ENCODE measurements at places on chromosomes 6 and 20.

GRCh38 chr6:158068156-158068892, 86.7 kb downstream of the SYNJ2 start:
- no peak overlapping the region for H3K4me3 ChIP-seq
- peaks cover 60% of the 10 kb centered on the region for H3K36me3 ChIP-seq
- DNase-seq, result no peak
- H3K4me1 ChIP-seq, result no peaks in the 10 kb centered on the region
- no peak overlapping the region for H3K27ac ChIP-seq

DNA sequence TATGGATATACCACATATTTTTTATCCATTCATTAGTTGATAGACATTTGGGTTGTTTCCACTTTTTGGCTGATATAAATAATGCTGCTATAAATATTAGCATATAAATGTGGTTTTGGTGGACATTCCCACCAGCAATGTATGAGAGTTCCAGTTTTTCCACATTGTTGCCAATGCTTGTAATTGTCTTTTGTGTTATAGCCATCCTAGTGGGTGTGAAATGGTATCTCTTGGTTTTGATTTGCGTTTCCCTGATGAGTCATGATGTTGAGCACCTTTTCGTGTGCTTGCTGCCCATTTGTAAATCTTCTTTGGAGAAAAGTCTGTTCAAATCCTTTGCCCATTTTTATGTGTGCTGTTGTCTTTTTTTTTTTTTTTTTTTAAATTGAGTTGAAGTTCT, 54.4 kb downstream of the DHX35 start:
- H3K36me3 ChIP-seq, result peaks cover 22% of the 10 kb centered on the region
- no peak overlapping the region for H3K27ac ChIP-seq
- H3K4me3 ChIP-seq, result no peak overlapping the region
- H3K27me3 ChIP-seq, result no peaks in the 10 kb centered on the region

GRCh38 chr20:64038565-64039292, 2.7 kb downstream of the C20orf204 start:
- peak; percentile 52 for DNase-seq
- peak overlapping the region; percentile 35 for H3K27ac ChIP-seq
- peaks cover 4% of the 10 kb centered on the region for H3K36me3 ChIP-seq
- peaks cover 79% of the 10 kb centered on the region for H3K4me1 ChIP-seq
- peak overlapping the region; percentile 66 for H3K4me3 ChIP-seq
- H3K27me3 ChIP-seq, result no peaks in the 10 kb centered on the region

DNA sequence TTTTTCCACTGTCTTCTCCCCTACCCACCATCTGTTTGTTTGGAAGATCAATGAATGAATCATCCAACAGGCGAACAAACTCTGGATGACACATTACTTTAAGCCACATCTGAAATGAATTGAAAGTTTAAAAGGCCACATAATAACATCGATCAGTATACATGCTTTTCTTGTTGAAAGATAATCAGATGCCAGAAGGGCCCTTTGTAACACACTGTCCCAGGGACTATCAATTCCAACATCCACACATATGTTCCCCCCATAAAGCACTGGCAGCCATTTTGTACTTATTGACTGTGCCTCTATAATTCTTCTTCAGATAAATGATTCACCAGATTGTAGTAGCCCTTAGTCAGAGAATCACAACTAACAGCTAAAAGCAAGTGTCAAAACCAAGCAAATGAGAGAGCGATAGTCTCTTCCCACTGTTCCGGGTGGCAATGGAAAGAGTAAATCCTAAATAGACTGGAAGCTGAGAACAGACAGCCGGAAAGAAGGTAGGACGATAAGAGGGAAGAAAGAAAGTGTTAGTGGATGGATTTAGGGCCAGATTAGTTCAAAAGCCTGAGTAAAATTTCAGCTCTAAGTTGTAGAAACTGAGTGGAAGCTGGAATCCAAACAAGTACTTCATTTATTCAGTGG, 184.9 kb upstream of the TENT5A start:
- no peak overlapping the region for H3K4me3 ChIP-seq
- H3K27me3 ChIP-seq, result no peaks in the 10 kb centered on the region
- no peak overlapping the region for H3K27ac ChIP-seq

GRCh38 chr6:52568320-52568719, 8.5 kb downstream of the TRAM2 start:
- DNase-seq, result no peak
- H3K27me3 ChIP-seq, result no peaks in the 10 kb centered on the region
- H3K4me3 ChIP-seq, result no peak overlapping the region
- H3K36me3 ChIP-seq, result no peaks in the 10 kb centered on the region
- no peak overlapping the region for H3K27ac ChIP-seq

DNA sequence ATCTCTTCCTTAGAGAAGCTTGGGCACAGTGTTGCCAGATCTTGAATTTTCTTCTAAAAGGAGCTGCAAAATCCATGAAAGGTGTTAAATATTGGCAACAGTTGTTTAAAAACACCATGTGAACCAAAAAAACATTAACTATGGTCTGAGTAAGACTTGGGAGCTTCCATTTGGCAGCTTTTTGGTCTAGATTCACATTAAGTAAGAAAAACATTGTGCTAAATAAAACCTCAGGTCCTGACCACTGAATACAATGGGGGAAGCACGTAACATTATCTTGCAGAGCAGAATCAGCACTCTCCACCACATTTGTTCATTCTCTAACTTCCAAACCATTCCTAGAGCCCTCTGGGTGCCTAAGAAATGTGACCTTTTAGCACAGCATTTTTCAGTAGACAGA, 437.6 kb upstream of the PLCB4 start:
- no peak overlapping the region for H3K27ac ChIP-seq
- no peaks in the 10 kb centered on the region for H3K36me3 ChIP-seq

- H3K4me1 ChIP-seq, result no peaks in the 10 kb centered on the region
- no peaks in the 10 kb centered on the region for H3K36me3 ChIP-seq
- H3K27ac ChIP-seq, result no peak overlapping the region
- DNase-seq, result no peak
- no peak overlapping the region for H3K4me3 ChIP-seq
Measured at GRCh38 chr20:58003525-58003924, 224.9 kb downstream of the ANKRD60 start.

DNA sequence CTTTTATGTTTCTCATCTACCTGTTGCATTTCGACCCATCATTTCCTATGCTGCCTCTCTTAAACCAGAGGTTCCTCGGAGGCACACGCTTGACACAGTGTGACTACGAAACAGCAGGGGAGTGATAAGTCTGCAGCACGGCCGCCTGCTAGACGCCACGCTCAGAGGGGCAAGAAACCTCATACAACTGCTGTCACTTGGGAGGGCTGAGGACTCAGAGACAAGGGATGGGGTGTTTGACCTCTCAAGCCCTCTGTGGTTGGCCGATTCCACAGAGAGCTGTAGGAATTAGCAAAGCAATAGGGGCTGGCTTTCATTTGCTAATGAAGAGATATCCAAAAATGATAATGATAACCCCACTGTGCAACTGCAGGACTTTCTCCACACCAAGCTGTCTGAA, 372.5 kb downstream of the ZFAND3 start:
- no peak overlapping the region for H3K4me3 ChIP-seq
- H3K27me3 ChIP-seq, result no peaks in the 10 kb centered on the region
- no peak for DNase-seq
- no peak overlapping the region for H3K27ac ChIP-seq
- peaks cover 7% of the 10 kb centered on the region for H3K36me3 ChIP-seq

DNA sequence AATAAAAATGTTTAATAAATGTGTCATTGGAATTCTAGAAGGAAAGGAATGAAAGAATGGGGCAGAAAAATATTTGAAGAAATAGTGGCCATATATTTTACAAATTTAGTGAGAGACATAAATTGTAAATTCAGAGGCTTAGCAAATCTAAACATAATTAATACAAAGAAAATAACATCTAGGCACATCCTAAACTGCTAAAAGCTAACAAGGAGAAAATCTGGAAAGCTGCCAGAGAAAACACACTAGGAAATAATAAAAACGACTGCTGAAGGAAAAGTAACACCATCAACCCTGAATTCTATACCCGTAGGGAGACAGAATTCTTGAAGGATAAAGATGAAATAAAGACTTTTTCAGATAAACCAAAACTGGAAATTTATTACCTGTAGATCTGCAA, 23.8 kb downstream of the CYB5R4 start:
- no peak overlapping the region for H3K4me3 ChIP-seq
- H3K4me1 ChIP-seq, result no peaks in the 10 kb centered on the region
- H3K27me3 ChIP-seq, result no peaks in the 10 kb centered on the region
- H3K36me3 ChIP-seq, result no peaks in the 10 kb centered on the region
- no peak for DNase-seq

- no peaks in the 10 kb centered on the region for H3K36me3 ChIP-seq
- DNase-seq, result no peak
- H3K27ac ChIP-seq, result no peak overlapping the region
- H3K4me1 ChIP-seq, result no peaks in the 10 kb centered on the region
Measured at GRCh38 chr6:75778757-75779156, 29.7 kb downstream of the MYO6 start.

DNA sequence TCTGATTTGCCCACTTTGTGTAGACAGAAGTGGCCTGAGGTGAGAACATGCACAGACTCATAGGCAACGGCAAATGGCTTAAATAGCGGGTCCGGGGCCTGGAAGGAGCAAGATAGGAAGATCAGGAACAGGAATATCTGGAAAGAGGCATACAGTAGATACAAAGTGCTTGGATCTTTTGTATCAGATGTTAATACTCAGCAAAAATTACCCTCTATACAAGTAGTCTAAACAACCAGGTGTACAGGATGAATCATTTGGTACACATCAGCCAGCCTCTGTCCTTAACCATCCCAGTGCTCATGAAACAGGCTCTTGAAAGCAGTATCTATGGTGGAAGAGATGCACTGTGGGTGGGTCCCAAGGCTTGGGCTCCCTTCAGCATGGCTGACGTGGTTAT, 28.9 kb upstream of the HLA-C start:
- no peak overlapping the region for H3K4me3 ChIP-seq
- H3K27me3 ChIP-seq, result no peaks in the 10 kb centered on the region
- H3K36me3 ChIP-seq, result no peaks in the 10 kb centered on the region
- no peak overlapping the region for H3K27ac ChIP-seq
- DNase-seq, result no peak
- H3K4me1 ChIP-seq, result no peaks in the 10 kb centered on the region

GRCh38 chr6:7818257-7819214, 92.1 kb downstream of the TXNDC5 start:
- H3K27me3 ChIP-seq, result no peaks in the 10 kb centered on the region
- no peak overlapping the region for H3K4me3 ChIP-seq
- no peaks in the 10 kb centered on the region for H3K4me1 ChIP-seq
- DNase-seq, result no peak
- no peaks in the 10 kb centered on the region for H3K36me3 ChIP-seq

- no peaks in the 10 kb centered on the region for H3K36me3 ChIP-seq
- H3K27me3 ChIP-seq, result no peaks in the 10 kb centered on the region
- H3K4me3 ChIP-seq, result no peak overlapping the region
- no peaks in the 10 kb centered on the region for H3K4me1 ChIP-seq
- no peak overlapping the region for H3K27ac ChIP-seq
Measured at GRCh38 chr6:63565727-63566596, 6.3 kb upstream of the LOC128125822 start.

- no peaks in the 10 kb centered on the region for H3K36me3 ChIP-seq
- H3K4me3 ChIP-seq, result no peak overlapping the region
- H3K4me1 ChIP-seq, result no peaks in the 10 kb centered on the region
- H3K27me3 ChIP-seq, result no peaks in the 10 kb centered on the region
Measured at GRCh38 chr6:166494757-166495486, 91.6 kb downstream of the RAMACL start.

- no peaks in the 10 kb centered on the region for H3K4me1 ChIP-seq
- no peaks in the 10 kb centered on the region for H3K27me3 ChIP-seq
- no peak overlapping the region for H3K27ac ChIP-seq
- no peak overlapping the region for H3K4me3 ChIP-seq
- DNase-seq, result no peak
Measured at GRCh38 chr6:164195942-164196281, 781.4 kb downstream of the QKI start.

DNA sequence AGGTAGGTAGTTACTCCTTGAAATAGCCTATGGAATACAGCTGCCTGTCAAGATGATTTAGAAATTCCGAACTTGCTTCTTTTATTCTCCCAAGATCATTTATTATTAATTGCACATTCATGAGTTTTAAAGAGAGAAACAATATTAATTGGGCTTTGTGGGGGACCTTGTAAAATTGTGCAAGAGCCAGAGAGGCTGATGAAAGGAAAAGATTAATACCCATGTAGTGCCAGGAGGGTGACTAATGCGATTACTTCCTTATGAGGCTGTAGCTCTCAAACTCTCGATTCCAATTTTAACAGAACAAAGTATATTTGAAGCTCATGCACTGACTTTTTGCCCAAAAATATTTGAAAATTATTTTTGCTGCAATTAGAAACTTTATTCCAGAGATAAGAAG, 423.8 kb upstream of the ID4 start:
- H3K36me3 ChIP-seq, result no peaks in the 10 kb centered on the region
- no peak overlapping the region for H3K4me3 ChIP-seq
- no peaks in the 10 kb centered on the region for H3K4me1 ChIP-seq

- H3K27ac ChIP-seq, result no peak overlapping the region
- peaks cover 3% of the 10 kb centered on the region for H3K4me1 ChIP-seq
- H3K4me3 ChIP-seq, result no peak overlapping the region
- no peaks in the 10 kb centered on the region for H3K36me3 ChIP-seq
- no peaks in the 10 kb centered on the region for H3K27me3 ChIP-seq
Measured at GRCh38 chr6:18117136-18117535, 5.3 kb downstream of the NHLRC1 start.

DNA sequence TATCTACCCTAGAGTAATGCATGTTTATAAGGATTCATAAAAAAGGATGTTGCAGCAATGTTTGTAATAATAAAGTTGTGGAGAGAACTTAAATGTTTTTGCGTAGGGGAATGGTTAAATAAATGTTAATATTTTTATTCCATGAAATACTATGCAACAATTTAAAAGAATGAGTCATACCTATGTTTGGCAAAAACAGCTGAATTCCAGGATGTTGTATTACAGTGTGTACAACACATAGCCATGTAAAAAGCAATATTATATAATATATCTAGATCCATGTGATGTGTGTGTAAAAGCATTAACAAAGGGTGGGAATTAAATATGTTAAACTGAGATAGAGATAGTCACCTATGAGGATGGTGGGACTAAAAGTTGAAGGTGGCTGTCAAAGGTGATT, 21.1 kb upstream of the PKIB start:
- no peak overlapping the region for H3K4me3 ChIP-seq
- DNase-seq, result no peak
- no peaks in the 10 kb centered on the region for H3K36me3 ChIP-seq

DNA sequence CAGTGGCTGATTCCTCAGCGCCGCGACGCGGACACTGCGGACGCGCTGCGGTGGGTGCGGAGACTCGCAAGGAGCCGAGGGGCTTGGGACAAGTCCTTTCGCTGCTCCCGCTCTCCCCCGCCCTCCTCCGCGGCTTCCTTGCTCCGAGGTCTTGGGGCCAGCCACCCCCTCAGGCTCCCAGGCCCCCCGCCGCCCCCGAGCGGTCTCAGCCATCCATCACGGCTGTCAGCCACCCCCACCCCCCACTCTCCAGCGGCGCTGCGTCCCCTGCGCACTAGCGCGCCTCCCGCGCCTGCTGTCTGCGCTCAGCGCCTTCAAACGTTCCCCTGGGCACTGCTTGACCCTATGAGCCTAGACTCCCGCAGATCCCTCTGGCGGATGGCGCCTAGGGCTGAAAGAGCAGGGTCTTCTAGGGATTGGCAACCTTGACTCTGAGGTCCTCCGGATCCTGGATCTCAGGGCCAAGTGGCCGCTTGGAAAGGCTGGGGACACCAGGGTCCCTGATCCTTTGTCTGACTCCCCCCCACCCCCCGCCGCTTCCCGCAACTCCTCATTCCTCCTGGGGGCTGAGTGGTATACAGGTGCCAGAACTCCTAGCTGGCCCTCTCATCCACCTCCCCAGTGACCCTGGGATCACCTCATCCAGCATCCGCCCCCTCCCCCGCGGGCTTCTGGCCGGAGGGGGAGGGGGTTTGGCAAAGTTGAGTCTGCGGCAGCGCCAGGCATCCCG, 1.4 kb downstream of the SLC12A5 start:
- no peak for DNase-seq
- no peaks in the 10 kb centered on the region for H3K36me3 ChIP-seq
- H3K4me3 ChIP-seq, result no peak overlapping the region
- H3K4me1 ChIP-seq, result no peaks in the 10 kb centered on the region
- no peak overlapping the region for H3K27ac ChIP-seq

Measured in effector memory CD4-positive, alpha-beta T cell (primary cell).